CD4-positive, alpha-beta T cell treated with Interleukin-2 at 100 ng/mL for 4 hours (primary cell): ENCODE measurements at places on chromosomes 13 and 19.

DNA sequence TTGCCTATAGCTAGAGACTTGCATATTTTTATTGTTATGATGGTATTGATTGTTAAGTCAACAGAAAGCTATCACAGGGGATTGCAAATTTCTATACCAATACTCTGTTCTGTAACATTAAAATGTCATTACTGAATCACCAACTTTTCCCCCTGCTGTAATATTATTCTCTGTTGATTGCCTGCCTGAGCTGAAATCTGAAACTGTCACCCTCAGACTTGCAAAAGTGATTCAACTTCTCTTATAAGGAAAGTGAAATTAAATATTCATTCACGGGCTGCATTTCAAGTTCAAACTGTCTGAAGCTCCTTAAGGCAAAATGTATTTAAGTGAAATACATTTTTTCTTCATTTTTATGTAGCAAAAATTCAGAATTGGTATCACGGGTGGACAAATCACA is 723.2 kb downstream of the PCDH9 start:
- no peak for DNase-seq

DNA sequence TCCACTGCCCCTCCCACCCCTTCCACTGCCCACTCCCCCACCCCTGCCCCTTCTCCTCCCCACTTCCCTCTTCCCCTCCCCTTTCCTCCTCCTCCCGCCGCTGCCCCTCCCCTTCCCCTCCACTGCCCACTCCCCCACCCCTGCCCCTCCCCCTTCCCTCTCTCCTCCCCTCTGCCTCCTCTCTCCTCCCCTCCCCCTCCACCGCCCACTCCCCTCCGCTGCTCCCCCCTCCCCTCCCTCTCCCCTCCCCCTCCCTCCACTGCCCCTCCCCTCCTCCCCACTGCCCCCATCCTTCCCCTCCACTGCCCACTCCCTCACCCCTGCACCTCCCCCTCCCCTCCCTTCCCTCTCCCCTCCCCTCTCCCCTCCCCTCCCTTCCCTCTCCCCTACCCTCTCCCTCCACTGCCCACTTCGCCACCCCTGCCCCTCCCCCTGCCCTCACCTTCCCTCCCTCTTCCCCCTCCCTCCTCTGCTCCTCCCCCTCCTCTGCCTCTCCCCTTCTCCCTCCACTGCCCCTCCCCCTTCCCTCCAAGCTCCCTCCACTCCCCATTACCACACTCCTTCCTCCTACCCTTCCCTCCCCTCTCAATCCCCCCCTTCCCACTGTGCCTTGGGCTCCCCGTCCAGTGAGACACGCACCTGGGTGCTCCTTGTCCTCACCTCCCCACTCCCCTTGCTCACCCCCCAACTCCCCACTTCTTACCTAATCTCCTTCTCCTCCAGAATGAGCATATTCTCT is 21.9 kb downstream of the ATP8B3 start:
- DNase-seq, result no peak

- DNase-seq, result no peak
These were observed 8.2 kb downstream of the ZDHHC20 start for GRCh38 chr13:21450936-21451335.

DNA sequence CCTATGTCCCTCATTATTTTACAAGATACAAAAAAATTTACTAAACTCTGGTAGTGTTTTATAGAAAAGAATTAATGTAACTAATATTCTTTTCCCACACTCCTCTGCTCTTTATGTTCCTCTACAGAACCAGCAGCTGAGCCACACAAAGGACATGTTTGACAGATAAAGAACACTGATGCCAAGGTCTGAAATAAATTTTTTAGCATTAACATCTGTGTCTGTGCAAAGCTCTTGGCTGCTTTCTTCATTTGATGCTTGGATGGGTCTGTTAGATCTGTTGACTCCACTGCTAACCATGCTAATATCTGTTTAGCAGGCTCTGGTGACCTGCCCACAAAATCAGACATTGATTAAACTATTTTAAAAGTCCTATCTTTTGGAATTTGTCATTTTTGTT is 2363.8 kb downstream of the PCDH9 start:
- DNase-seq, result no peak

DNA sequence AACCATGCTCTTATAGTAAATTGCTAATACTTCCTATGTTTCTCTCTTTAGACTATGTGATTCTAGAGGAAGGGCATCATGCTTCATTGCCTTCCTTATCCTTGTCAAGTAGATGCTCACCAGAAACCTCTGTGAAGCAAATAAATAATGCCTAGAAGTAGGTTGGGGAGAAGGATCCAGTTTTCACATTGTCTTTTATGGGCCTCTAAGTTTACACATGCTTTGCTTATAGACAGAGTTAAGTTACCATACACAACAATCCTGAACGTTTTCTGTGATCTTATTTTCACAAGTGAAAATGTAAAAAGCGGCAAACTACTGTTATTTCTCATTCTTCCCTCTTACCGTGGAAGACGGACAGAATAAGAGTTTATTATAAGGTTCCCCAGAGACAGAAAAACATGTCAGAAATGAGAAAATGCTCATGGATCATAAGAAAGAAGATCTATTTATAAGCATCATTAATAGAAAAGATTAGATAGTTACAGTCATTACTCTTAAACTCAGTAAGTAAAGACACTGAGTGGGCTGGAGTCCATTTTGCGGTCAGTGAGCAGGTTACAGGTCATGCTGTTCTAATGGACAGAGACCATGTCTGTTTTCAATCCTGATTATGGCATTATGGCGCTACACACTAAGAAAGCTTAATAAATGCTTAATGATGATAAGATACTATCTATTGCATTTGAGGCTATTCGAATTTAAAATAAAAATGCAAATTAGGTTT is 723.9 kb downstream of the PCDH9 start:
- DNase-seq, result no peak

DNA sequence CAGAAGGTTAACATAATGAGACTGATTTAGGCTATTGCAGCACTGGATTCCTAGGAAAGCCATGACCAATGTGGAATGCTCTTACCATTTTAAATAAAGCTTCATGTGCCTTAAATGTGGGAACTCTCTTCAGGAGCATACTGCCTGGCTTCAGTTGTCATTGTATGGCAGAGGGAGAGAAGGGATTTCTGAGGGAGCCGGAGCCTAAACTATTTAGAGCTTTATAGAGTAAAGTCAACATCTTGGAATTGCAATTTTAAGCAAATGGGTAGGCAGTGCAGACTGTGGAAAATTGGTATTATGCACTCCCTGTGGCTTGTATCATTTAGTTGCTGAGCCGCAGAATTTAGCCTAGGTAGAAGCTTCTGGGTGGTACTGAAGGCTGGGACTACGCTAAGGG is 2041.4 kb downstream of the PCDH9 start:
- no peak for DNase-seq

DNA sequence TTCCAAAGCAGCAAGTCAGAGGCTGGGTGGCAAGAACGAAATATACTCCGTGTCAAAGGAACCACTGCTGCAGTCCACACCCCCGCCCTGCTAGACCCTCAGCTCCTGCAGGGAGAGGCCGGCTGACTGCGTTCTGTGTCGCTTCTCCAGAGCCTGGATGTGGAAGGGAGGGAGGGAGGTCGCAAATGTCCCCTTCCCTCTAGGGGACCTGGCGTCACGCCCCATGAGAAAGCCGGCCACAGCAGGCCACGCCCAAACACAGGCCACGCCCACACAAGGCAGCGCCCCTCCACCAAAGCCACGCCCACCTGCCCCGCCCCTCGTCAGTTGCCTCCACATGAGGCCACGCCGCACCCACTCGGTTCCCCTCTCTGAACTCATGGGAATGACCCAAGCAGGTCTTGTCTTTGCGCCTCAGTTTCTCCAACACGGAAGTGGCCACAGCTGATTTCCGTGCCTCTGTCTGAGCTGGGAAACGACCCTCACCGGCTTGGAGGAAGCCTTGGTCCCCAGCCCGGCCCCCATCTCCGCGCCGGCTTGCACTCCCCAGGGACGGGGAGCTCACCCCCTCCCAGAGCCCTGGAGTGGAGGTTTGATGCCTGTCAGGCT is 38.4 kb upstream of the TCF3 start:
- peak; percentile 32 for DNase-seq

DNA sequence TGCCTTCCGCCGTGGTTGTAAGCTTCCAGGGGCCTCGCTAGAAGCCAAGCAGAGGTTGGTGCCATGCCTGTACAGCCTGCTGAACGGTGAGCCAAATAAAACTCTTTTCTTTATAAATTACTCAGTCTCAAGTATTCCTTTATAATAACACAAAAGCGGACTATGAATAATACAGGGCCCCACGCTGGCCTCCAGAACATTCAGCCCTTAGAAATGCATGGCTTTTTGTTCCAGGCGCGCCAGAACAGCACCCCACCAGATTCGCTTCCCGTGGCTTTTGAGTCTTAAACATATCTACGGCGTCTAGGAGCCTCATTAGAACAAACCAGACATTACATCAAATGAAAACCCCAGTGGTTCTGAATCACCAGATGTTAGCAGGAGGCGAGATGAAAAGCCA is 75.1 kb downstream of the SLC15A1 start:
- no peak for DNase-seq

DNA sequence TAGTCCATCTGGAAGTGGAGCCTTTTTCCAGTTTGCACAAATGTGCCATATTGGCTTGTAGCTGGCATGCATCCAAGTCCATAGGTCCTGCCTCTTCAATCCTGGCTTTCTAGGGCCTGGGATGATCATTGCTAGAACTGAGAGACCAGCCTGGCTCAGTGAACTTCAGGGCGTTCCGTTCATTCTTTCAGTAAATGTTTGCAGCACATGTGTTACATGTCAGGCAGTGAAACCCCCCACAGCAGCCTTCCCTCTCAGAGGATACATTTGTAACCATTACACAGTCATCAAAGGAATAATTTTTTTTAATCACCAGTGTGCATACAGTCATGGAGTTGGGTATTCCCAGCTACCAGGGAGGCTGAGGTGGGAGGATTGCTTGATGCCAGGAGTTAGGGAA is 9.7 kb downstream of the FUT2 start:
- no peak for DNase-seq

DNA sequence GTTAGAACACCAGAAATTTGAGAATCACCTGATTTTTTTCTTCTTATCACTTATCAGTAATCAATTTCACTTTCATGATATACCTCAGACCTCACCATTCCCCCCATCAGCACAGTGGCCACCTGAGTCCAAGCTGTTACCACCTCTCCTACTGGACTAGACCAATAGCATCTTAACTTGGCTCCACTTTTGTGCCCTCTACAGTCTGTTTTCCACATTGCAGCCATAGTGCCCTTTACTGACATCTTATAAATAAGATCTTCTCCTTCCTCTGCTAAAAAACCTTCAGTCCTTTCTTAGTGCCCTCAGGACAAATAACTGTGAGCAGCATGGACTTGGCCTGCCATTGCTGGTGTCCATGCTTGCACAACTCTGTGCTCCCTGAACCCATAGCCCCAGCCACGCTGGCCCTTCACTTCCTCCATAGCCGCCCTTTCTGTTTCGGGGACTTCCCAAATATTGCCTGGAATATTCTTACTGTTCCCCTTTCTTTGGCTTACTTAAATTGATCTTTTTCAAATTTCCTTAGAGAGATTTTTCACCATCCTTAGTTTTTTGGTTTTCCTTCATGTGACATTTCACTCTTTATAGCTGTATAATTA is 380.8 kb downstream of the LMO7 start:
- DNase-seq, result no peak

GRCh38 chr19:9914001-9914314 is 22.4 kb downstream of the OLFM2 start:
- DNase-seq, result no peak
